ENCODE measurements at places on chromosomes 2 and 18.

GRCh38 chr18:5417342-5417741, 121.8 kb upstream of the ZBTB14 start:
- DNase-seq, result no peak

GRCh38 chr2:44943031-44943692, 1.7 kb downstream of the SIX3 start:
- DNase-seq, result no peak

- no peak for DNase-seq
Measured at GRCh38 chr2:204583773-204584172, 38.5 kb downstream of the PARD3B start.

- no peak for DNase-seq
Measured at GRCh38 chr2:136019306-136019705, 33.9 kb upstream of the DARS1 start.

DNA sequence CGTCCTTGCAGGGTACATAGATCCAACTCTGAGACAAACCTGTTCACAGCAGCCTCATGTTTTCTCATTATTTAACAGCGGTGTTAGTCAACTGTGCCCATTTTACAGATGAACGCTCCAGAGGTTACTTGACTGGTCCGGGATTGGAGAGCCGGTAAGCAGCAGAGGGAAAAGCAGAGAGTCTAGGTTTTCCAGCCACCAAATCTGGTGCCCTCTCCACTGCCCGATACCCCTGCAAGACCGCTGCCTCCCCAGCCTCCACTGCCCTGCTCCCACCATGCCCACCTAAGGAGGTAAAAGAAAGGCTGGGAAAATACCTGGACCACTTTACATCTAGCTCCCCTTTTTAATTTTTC, 51.5 kb downstream of the EIPR1 start:
- DNase-seq, result no peak

GRCh38 chr2:24418166-24418841, 58.0 kb upstream of the ITSN2 start:
- DNase-seq, result no peak

DNA sequence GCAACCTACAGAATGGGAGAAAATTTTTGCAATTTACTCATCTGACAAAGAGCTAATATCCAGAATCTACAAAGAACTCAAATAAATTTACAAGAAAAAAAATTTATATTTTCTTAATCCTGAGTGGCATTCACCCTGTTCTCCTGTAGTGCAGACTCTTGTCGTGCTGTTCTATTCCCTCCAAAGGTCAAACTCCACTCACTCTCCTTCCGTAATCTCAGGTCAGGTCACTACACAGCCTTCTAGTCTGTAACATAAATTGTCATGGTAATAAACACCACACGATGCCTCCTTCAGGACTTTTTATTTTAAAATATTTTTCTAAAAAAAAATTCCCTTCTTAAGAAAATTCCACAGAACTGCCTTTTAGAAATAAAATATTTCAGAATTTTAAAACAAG, 417.9 kb upstream of the GCFC2 start:
- no peak for DNase-seq

GRCh38 chr2:199928226-199928625, 17.1 kb downstream of the C2orf69 start:
- DNase-seq, result no peak

- DNase-seq, result no peak
Measured at GRCh38 chr2:121203591-121204249, 81.3 kb downstream of the TFCP2L1 start.

GRCh38 chr2:186595219-186595618, 5.4 kb downstream of the ITGAV start:
- DNase-seq, result no peak

- DNase-seq, result no peak
Measured at GRCh38 chr2:109633284-109633961, 19.3 kb downstream of the SOWAHC start.

GRCh38 chr2:152587187-152587947, 129.9 kb downstream of the PRPF40A start:
- DNase-seq, result no peak

GRCh38 chr2:240573516-240574385, 5.5 kb downstream of the RNPEPL1 start:
- DNase-seq, result no peak

DNA sequence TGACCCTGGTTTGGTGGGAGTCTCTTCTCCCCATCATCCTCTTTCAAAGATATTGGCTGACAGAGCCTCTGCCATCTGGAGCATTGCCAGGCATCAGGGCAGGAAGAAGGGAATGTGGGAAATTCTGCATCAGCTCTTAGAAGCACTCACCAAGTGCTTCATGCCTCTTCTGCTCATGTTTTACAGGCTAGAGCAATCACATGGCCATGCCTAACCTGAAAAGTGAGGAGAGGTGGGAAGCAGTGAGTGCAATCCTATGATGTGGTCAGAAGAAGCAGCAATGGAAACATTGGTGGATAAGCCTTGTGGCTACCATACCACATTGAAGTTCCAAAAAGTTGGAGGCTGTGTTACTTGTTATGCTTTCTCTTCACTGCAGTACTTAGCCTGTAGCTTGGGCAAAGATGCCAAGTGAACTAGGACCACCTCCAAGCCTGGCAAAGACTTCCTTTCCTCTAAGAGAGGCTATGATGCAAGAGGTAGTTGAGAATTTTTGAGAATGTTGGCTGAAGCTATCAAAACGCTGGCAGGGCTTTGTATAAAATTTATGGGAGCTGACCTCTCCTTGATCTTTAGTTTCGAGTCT, 64.1 kb downstream of the BCL2L11 start:
- DNase-seq, result no peak

DNA sequence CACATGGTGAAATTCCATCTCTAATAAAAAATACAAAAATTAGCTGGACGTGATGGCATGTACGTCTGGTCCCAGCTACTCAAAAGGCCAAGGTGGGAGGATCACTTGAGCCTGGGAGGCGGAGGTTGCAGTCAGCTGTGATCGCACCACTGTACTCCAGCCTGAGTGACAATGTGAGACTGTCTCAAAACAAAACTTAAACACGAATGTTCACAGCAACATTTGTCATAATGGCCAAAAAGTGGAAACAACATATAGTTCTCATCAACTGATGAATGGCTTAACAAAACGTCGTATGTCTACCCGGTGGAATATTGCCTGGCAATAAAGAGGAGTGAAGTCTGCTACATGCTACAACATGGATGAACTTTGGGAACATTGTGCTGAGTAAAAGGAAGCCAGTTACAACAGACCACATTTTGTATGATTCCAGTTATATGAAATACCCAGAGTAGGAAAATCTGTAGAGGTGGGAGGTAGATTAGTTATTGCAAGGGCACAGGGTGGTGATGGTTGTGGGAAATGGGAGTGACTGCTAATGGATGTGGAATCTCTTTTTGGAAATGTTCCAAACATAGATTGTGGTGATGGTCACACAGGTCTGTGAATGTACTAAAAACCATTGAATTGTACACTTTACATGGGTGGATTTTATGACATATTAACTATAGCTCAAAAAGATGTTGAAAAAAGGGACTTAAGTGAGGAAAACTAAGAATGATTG, 478.2 kb downstream of the PTPRM start:
- DNase-seq, result no peak

- DNase-seq, result no peak
Measured at GRCh38 chr2:193276069-193276468, 1081.3 kb upstream of the TMEFF2 start.

DNA sequence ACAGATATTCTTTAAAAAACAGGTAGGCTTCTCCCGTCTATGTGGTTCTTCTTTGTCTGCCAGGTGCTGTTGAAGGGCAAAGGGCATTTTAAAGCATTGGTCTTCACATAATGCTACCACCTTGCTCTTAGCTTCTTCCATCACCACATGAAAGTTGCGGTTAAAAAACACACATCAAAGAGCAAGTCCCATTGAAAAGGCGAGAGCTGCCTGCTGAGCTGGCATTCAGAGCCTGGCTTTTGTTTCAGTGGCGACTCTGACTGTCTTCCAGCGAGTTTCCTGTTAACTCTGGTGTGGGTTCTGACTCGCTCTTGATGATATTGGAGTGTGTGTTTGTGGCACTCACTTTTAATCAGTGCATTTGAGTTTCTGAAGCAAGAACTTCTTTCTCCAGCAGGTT, 624.9 kb upstream of the FANCL start:
- no peak for DNase-seq

DNA sequence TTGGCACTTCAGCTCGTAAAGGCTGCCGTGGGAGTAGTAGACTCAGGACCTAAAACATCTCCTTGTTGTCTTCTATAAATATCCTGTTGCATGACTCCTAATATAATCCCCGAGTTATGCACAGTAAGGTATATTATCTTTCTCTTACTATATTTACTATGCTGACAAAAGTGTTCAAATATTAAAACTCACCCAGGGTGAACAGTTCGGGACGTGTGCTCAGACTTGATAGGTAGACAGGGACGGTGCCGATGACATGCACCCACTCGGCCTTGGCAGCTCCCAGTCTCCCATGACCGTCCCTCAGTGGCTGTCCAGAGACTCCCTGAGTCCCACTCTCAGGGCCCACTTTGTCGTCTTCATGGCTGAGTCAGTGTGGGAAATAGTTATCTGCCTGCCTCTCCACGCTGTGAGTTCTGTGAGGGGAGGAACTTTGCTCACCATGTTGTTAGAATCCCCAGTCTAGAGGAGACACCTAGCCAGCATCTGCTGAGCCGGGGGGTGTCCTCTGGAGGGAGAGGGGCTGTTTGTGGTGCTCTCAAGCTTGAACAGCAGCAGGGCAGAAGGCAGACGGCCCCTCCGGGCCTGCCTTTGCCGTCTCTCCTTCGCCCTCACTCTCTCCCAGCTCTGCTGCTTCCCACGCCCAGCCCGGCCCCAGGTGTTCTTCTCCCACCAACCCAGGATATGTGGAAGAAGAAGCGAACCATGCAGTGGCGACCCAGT, 75.0 kb downstream of the DGKD start:
- DNase-seq, result no peak

DNA sequence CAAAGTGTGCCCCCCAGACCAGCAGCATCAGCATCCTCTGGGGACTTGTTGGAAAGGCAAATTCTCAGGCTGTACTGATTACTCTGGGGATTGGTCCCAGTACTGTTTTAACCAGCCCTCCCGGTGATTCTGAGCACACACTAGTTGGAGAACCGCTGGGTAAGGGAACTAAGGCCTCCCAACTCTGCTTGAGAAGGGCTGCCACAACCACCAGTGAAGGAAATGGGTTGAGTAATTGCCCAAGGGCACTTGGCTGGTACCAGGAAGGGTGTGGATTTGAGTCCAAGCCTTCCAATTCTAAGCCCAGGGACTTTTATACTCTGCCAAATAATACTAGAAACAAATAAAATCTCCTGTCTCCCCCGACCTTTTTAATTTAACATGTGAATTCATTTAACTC, 219.9 kb downstream of the SETBP1 start:
- DNase-seq, result no peak

DNA sequence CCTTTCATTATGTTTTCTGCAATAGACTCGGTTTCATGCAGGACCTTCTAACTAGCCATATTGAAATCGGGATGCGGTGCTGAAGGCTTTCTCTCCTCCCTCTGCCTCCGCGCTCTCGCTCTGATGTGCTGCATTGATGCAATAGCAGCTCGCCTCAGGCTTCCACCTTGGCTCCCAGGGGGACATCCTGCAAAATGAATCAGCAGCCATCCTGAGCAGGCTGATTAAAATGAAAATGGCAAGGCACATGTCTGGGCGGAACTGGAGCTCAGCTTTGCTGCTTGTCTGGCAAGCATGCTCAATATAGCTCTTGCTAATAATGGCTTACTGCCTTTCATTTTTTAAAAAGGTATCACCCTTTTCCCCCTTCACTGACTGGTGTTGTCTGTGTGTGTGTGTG, 806 bp upstream of the MYT1L start:
- DNase-seq, result no peak

DNA sequence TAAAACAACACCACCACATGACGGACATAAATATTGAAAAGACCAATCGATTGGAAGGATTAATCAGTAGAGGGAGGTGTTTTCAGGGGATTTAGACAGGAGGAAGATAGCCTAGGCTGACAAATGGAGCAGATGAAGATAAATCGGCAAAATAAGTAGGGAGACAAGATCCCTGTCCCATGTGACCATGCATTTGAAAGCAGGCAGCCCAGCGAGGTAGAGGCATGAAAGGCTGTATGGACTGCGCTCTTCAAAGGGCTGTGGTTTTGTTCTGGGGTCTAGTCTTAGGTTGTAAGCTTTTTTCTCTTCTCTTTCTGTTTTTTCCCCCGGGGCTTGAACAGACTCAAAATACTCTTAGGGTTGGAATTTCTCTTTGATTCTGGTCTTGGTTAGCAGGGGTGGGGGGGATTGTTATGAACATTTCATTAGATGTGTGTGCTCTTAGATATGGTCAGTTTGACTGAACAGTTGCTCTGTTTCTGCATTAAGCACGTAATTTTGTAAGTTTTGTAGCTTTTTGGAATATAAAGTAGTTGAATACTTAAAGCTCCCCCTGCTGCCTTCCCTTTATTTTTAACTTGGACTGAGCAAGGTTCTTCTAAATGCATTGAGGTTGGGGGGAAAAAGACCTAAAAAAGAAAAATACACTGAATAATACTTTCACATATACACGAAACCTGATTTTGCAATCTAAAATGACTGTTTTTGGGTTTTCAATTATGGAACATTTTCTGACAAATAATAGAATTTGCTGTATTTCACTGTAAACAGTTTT, 32.2 kb downstream of the ZNF532 start:
- DNase-seq, result no peak

- DNase-seq, result no peak
Measured at GRCh38 chr2:174121612-174122011, 126.7 kb downstream of the OLA1 start.

DNA sequence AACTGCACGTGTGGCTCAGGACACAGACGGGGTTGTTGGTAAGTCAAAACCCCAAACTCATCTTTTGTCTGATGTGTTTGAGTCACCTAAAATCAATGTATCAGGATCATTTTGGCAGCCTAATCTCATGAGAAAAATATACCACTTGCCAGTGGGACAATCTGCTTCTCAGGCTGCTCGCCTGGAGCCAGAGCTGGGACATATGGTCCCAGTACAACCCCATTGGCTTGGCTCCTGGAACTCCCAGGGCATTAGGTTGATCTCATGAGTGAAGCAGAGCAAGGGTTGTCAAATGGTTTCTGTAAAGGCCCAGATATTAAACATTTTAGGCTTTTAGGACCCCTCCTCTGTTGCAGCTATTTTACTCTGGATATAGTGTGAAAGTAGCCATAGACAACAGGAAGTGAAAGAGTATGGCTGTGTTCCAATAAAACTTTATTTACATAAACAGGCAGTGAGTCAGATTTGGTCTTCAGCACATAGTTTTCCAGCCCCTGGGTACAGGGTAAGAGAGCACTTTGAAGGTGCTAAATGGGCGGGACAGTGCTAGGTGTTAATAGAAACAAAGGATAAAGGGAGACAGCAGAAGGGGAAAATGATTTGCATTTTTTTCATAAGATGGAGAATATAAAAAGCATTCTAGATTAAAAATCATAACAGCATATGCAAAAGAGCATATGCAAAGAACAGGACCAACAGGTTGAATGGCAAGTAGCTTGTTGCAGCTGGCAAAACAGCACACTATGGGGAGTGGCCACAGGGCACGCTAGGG, 290.8 kb downstream of the KCNS3 start:
- no peak for DNase-seq

DNA sequence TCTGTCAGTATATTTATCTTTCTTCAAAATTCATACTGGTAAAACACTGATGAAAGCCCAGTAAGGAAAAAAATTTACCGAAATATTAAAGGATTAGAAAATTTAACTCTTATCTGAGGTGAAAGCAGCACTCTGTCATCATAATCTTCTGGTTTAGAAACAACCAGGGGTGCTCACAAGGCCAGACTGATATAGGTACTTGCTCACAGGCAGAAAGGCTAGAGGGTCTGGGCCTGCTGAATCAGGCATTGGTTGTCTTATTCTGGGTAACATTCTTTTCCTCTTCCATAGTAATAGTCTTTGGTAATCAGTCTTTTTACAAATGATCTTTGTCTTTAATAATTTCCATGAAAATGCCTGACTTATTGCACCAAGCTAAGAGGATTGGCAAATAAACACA, 221.4 kb upstream of the TFPI start:
- DNase-seq, result no peak
